ENCODE measurements at places on chromosomes 6 and 20.
A peak's percentile ranks its signal among the peaks of the same experiment; 100 is the strongest.

GRCh38 chr20:56187534-56188165 lies 60.9 kb upstream of the MC3R start:
- no peak for DNase-seq

DNA sequence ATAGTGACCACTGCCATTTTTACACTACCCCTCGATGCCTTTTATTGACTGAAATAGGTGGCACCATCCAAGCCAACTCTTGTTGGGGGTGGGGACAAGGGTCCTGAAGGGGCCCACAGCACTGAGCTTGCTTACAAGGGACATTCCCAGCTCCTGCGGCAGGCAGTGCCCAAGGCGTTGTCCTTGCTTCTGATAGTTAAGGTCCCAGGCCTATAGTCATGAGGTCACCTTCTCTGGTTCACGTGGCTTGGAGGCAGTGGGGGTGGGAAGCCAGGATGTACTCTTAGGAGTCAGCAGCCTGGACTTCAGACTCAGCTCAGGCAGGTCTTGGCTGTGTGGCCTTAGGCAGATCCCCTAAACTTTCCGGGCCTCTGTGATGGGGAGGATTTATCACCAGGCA lies 48.6 kb downstream of the TOX2 start:
- DNase-seq: no peak

DNA sequence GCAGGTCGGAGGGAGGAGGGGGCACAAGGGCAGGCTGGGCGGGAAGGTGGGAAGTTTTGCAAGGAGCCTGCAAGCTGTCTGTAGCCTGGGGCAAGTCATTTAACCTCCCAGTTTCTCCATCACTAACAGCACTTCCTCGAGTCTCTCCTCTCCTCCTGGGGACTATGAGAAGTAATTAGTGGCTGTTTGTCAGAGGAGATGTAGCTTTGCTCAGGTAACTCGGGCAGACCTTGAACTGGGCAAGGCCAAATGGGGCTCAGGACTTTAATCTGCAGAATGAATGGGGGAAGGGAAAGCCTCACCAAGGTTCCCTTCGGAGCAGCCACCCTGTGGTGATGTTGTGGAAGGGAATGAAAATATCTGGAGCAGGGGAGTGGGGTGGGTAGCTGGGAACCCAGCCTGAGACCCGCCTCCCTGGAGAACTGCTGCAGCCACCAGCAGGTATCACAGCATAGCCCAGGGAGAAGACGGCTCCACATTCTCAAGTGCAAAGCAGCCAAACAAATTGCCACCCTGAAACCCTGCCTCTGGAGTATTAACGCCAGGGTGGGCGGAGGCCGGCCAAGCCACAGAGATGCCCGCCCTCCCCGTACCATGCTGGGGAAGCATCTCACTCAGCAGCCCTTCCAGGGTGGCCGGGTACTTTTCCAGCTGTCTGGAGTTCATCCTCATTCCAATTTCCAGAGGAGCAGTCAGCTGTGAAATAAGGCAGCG lies 6.1 kb upstream of the LEMD2 start:
- DNase-seq: no peak

GRCh38 chr6:106462923-106463557 lies 102.5 kb downstream of the CRYBG1 start:
- no peak for DNase-seq

- DNase-seq: no peak
Observed at GRCh38 chr20:435558-435957, 26.8 kb downstream of the TBC1D20 start.

GRCh38 chr20:46683939-46684750 lies 5.1 kb downstream of the TP53RK start:
- peak; percentile 67 for DNase-seq

GRCh38 chr20:37205794-37206193 lies 26.4 kb upstream of the MROH8 start:
- no peak for DNase-seq

DNA sequence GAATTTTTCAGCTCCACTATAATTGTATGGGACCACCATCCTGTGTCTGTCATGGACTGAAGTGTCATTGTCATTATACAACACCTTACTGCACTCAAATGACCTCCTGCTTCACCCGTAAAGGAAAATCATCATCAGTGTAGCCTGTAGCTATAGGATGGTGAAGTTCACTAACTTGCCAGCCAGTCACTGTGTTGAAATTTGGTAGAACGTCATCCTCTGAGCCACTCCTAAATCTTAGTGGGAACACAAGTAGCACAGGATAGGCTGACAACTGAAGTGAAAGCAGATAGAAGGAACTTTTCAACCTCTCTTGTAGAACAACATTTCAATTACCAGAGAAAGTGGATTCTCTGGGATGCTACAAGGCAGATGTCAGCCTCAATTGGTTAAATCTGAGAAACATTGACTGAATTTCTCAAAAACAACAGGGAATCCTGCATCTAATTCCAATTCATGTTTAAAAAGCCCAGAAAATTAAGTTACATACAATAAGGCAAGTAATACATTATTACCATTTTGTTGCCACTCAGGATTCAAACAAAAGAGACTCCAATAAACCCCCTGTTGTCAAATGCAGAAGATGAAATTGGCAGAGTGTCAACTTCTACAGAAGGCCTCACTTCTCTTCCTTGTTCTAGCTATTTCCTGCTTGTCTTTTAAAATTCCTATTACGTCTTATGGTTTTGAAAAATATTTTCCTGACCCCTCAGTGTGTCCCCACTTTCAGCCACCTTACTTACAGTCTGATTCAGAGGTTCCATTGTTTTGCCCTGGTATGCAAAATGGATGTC lies 647.9 kb upstream of the AGPAT4 start:
- no peak for DNase-seq

- DNase-seq: no peak
Observed at GRCh38 chr6:16948396-16948795, 153.5 kb upstream of the STMND1 start.

GRCh38 chr6:142913036-142913510 lies 31.9 kb downstream of the HIVEP2 start:
- no peak for DNase-seq

DNA sequence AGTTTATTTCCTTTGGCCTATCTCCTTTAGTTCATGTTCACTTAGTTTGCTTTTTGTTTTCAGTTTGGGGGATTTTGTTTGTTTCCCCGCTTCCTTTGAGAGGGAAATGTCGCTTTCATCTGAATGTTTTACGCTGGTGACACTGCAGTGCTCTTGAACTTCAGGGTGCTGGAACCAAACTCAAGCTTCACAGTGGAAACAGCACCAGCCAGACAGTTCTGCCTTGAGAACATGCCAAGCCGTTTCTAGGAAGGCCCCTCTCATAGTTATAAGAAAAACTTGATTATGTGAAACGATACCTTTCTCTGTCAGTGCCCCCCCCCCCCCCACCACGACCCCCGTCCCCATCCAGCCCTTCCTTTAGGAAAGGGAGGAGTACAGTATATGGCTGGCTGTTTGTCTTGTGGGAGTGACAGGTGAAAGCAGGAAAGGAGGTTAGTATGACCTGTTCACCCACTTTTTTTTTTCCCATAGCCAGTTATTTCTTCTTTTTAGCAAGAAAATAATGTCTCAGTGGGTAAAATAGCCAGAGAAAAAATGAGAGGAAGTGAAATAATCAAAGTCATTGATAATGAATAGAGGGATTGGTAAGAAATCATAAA lies 130.1 kb downstream of the LRRC1 start:
- DNase-seq: no peak

DNA sequence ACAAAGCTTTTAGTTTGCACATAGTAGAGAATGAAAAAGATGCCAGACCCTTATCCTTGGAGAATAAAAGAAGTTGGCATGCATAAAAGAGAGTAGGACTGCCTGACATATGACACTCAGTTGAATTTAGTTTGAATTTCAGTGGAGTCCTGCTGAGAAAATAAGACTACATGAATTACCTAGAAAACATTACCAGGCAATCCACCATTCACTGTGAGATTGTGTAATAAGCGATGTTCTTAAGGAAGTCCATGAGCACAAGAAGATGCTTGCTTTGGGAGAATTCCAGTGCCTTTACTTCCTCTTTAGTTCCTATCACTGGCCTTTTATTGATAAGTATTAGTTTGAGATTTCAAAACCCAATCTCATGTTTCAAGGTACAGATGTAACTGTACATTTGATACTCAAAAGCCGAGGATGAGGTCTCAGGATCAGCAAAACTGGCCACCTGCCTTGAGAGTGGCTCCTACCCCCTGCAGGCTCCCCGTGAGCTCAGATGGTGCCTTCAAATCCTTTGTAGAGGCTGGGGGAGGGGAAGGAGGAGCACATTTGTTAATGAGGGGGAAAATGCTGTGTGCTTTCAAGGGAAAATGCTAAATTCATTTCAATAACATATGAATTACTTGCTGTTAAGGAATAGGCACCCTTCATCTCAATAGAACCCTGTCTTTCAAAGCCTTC lies 11.2 kb upstream of the UNC93A start:
- DNase-seq: no peak

GRCh38 chr20:36549942-36550789 lies 8.8 kb downstream of the MYL9 start:
- DNase-seq: no peak

DNA sequence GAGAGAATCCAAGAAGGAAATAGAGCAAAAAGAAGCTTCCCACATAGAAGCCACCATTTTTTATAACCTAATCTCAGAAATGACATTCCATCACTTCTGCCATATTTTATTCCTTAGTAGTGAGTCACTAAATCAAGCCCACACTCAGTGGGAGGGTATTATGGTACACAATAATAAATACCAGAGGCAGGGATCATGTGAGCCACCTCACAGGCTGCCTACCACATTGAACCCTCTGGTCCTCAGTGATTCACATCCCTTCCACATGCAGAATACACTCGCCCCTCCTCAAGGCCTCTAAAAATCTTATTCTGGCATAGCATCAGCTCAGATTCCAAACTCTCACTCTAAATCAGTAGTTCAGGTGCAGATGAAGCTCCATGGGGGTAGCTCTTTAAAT lies 49.4 kb downstream of the TMC2 start:
- no peak for DNase-seq

DNA sequence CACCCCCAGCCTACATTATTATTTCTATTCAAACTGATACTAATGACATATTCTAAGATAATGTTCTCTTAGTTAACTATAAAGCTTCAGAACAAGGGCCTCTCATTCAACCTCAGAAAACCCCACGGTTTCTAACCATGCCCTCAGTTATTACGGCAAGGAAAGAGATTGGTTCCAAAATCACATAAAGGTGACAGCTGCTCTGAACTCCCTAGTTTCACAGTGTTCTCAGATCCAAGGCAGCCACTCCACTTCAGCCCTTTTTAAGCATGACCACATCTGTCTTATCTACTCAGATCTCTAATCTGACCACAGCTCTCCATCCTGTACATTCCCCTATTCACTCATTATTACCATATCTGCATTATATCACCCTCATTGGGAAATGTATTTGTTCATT lies 98.8 kb upstream of the CEP85L start:
- no peak for DNase-seq

- no peak for DNase-seq
Observed at GRCh38 chr6:99560668-99561067, 7.8 kb downstream of the CCNC start.

- DNase-seq: no peak
Observed at GRCh38 chr6:157276134-157276532, 47.2 kb downstream of the TMEM242 start.

- DNase-seq: no peak
Observed at GRCh38 chr20:12152996-12153395, 235.3 kb downstream of the BTBD3 start.

GRCh38 chr20:17838921-17839320 lies 129.7 kb downstream of the SNX5 start:
- no peak for DNase-seq

DNA sequence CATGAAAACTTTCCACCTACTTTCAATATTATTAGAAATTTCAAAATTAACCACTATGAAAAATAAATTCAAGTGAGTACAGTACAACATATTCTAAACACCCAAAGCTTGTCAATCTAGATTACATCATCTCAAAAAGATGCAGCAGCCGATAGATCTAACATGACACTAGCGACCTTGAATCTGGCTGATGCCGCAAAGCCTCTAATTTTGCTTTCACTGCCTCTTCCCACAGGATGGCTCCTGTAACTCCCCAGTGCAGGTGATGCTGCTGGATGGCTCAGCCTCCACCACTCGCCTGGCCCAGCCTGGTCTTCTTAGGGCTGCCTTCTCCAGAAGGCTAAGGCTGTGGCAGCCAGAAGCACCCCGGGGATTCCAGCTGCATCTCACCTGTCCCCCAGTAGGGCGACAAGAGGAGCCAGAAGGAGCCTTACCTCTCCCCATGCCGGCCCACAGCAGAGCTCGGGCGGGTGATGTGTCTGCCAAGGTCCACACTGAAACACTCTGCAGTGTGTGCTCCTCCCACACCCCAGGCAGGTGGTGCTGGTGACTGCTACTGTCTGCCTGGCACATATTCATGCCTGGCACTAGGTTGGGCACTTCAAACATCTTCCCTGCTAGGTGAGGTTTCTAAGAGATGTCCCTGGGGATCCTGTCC lies 82.1 kb downstream of the SLC23A2 start:
- no peak for DNase-seq
